ENCODE measurements at places on chromosomes 7 and 10.
A peak's percentile ranks its signal among the peaks of the same experiment; 100 is the strongest.

- no peak for DNase-seq
Measured at GRCh38 chr10:127922206-127922605, 15.3 kb downstream of the PTPRE start.

GRCh38 chr10:71084818-71085126 lies 127.6 kb upstream of the UNC5B start:
- DNase-seq: no peak

GRCh38 chr7:120402801-120403200 lies 129.8 kb downstream of the KCND2 start:
- DNase-seq: no peak

DNA sequence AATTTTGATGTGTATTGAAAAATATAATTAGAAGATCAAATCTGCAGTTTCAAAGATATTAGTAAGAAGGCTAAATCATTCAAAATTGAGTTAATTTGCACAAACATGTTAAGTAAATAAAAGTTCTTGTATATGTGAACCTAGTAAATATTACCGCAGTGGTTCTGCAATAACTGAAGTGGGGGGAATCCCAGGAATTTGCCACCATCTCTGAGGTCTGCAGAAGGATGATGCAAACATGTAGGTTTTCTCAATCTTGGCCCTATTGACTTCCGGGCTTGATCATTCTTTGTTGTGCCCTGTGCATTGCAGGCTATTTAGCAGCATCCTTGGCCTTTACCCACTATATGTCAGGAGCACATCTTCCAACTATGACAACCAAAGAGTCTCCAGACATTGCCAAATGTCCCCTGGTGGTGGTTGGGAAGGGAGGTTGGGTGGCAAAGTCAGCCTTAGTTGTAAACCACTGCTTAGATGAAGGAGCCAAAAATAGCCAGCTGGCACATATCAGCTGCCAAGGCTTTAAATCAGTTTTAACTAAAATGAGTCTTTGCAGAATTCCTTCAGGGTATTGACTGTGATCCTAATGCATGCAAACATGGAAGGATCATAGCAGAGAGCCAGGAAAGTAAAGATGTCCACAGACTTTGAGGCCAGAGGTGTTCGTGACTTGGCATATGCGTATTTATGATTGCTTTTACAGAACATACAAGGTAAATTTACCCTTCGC lies 146.3 kb downstream of the TRIL start:
- no peak for DNase-seq

DNA sequence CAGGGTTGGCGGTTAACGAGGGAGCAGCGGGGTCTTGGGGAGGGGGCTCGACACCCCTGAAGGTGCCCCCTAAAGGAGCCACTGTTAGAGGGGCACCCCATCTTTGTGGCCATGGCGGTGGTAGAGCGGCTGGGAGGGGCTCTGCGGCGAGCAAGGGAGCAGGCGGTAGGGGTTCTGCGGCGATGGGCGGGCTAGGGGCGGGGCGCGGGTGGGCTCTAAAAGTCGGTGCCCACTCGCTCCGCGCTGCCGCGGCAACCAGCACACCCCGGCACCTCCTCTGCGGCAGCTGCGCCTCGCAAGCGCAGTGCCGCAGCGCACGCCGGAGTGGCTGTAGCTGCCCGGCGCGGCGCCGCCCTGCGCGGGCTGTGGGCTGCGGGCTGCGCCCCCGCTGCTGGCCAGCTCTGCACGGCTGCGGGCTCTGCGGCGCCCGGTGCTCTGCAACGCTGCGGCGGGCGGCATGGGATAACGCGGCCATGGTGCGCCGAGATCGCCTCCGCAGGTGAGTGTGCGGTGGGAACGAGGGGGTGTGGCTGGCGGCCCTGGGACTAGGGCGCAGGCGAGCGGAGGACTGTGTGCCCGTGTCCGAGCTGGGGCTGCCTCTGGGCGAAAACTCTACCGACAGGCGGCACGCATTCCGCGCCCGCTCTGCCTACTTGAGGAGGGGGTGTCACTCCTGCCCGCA lies at the start of gene MEST:
Gene MEST (plus strand): TSS at position 245 of the 682 bp plus-strand sequence. CDS start 229 bp downstream, at position 474.
- DNase-seq: no peak

DNA sequence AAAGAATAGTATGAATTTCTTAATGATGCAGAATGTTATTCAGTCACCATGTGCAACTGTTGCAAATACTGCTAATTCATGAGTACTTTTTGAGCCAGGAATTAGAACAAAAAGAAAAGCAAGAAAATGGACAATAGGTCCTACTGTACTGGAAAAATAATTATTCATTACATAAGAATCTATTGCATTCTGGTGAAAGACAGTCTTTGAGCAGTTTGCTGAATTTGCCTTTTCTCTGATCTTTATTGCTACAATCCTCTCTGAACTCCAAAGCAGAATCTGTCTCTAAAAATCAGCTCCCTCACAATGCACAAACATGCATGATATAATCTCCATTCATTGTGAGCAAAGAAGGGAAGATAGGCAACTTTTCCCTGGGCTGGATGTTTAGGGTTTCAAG lies 12.8 kb downstream of the IFIT2 start:
- DNase-seq: no peak

GRCh38 chr10:77325233-77325537 lies 312.4 kb downstream of the KCNMA1 start:
- DNase-seq: no peak

- peak; percentile 72 for DNase-seq
Measured at GRCh38 chr7:927031-927671, 27.3 kb downstream of the ADAP1 start.

DNA sequence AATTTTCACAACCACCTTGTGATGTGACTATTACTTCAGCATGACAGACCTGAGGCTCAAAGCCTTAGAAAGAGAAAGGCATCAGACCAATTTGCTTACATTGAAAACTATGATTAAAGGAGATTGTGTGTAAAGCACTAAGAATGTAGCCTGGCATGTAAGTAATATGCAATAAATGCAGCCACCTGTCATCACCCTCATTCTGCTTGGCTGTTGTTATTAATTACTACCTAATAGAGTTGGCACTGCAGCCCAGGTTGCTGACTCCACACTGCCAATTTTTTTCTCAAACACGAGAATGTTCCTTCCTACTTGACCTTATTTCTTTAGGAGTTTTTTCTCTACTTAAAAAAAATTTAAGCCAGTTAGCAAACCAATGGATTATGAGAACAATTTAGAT lies 61.2 kb upstream of the NPVF start:
- no peak for DNase-seq

DNA sequence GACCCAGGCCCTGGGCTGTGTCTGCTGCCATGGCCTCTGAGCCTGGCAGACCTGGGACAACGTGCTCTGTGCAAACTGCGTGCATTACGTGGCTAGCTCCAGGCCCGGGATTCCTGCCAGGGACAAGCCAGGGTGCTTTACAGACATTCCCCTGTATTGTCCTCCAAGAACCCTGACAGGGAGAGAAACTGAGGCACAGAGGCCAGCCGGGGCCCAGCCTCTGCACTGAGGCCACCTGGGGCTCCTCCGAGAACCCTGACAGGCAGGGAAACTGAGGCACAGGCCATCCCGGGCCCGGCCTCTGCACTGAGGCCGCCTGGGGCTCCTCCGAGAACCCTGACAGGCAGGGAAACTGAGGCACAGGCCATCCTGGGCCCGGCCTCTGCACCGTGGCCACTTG lies 64.9 kb downstream of the CFAP46 start:
- peak; percentile 14 for DNase-seq

GRCh38 chr10:123636598-123637325 lies 29.4 kb upstream of the GPR26 start:
- DNase-seq: no peak

DNA sequence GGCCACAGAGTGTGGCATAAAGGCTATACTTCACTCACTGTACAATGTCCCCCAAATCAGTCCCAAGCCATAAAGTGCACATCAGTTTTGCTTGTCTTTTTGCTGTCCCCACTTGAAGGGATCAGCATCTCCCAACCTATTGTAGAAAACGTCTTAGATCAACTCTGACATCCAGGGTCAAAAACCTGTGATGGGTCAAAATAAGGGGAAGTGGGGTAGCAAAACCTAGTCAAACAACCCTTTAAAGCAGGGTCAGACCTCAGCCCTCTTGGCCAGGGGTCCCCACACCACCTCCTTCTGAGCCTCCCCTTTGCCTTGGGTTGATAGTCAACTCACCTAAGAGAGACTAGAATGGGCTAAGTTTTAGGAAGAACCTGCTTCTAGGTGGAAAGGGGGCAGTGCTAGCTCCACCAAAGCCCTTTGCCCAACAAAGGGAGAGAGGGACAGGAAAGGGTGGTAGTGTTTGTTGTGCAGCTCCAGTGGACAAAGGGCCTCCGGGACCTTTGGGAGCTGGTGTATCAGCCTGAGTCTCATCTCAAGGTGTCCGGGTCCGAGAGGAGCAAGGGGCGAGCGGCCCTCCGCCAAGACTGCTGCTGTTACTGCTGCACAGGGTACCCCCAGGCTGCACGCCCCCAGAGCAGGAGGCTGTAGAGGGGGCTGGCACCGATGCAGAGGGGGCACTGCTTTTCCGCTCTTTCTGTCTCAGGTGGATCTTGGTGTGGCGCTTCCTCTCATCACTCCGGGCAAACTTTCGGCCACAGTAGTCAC lies 3.3 kb downstream of the EGR2 start:
- DNase-seq: no peak

DNA sequence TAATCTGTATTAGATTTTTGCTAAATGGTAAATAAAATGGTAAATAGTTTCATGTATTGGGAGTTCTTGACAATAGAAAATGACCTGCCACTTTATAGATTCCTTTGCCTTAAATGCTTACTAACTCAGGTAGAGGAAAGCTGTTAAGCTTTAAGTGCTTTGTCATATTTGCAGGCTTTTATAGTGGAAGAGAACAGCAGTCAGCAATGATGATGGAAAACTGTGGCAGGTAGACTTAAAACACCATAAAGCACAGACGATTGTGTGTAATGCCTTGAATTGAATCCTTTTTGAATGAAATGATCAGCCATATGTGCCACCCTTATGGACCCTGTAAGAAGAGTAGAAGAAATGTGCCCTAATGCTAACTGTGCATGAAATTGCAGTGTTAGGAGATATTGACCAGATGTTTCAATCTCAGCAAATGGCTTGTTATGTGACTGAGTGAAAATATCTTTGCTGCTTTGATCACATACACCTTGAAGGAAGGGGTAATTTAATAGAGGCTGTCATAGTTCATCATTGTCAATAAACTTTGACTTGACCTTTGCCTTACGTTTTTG lies 230.4 kb downstream of the ADK start:
- no peak for DNase-seq

DNA sequence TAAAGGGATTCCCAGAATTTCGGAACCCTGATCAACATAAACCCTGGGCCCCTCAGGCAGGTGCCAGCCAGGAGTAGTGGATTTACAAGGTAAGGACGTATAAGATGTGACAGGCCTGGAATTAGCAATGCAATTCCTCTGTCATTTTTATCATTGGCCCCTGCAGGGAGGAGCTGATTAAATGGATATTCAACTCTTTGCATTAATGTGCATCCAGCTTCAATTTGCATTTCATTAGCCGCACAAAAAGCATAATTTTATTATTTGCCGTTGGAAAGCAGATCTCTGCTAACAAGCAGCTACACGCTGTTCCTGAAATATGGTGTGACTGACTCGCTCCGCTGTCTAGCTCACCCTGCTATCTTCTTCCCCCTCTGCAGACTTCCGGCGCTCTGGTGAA lies 195.8 kb downstream of the RPS24 start:
- DNase-seq: no peak

- no peak for DNase-seq
Measured at GRCh38 chr7:79520543-79520942, 67.1 kb upstream of the MAGI2 start.

DNA sequence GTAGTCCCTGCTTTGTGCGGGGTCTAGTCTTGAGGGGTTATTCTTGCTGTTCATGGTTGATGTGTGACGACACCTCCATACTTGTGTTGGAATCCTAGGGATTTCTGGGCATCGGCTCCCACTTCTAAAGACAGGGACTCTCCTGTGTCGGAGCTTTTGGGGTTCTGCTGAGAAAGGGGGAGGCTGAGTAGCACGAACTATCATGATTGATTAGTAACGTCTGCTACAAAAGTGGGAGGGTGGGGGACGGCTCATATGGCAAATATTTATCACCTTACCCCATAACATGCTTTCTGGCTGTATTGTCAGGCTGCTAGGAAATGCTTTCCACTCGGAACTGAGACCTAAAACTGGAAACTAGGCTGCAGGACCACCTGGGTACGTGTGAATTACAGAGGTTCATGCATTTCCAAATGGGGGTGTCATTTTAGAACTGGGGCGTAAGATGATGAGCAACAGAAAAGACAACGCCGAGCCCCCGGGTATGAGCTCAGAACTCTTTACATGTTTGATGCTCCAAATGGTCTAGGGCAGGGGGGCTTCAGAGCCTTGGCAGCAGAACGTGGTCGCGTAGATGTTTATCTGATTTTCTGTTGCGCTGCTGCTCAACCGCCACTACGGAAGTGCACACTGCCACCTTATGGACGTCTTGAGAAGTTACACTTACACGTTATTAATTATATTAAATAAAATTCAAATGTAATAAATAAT lies 15.1 kb upstream of the NME8 start:
- peak; percentile 41 for DNase-seq

DNA sequence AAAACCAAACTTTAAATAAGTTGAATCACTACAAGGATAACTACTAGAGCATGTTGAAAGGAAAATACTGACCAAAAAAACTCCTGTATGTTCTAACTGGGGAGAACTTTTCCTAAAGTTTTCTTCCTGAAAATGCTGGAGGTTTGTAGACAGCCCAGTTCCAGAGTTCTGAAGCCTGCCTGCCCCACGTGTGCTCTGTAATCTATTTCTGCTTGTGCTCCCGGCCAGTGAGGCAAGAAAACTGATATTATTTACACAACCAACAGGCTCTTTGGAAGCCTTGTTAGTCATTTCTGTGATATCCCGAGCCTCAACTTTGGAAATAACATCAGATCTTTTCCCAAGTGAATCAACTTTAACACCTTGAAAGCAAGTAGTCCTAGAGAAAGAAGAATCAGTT lies 46.7 kb downstream of the ZFAND4 start:
- DNase-seq: no peak

DNA sequence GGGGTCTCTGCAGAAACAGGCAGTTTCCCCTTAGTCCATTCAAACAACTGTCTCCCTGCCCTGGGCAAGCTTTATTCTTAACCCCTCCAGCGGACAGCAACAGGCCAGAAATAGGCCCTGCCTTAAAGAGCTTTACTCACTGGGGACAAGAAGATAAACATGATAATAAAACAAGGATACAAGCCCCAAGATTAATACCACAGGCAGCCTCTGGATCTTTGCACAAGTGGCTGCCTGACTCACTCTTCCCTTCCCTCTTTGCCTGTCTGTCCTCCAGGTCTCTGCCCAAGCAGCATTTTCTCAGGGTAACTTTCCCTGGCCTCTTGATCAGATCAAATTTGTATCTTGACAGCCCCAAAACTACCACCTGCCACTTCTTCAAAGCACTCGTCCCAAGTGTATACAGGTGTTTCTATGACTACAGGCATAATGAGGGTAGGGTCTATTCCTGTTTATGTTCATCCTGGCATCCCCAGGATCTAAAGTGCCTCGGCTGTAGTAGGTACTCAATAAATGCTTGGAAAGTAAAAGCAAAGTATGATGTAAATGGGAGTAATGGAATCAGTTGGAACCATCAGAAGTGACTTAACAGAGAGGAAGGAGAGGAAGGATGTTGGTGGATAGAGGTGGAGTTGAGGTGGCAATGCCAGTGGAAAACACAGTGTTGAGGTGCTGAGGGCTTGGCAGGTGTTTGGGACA lies 7.0 kb upstream of the CAMK2G start:
- no peak for DNase-seq

Data from Caco-2 (cell line).